Psoas muscle (tissue), 8 donors: ENCODE measurements at places on chromosomes 2 and 18.

GRCh38 chr18:5543773-5544389, at the start of gene EPB41L3:
EPB41L3 (minus strand) TSS chr18:5543997; CDS start chr18:5489183, 54,814 bp downstream.
- DNase-seq = peak; percentile 70

DNA sequence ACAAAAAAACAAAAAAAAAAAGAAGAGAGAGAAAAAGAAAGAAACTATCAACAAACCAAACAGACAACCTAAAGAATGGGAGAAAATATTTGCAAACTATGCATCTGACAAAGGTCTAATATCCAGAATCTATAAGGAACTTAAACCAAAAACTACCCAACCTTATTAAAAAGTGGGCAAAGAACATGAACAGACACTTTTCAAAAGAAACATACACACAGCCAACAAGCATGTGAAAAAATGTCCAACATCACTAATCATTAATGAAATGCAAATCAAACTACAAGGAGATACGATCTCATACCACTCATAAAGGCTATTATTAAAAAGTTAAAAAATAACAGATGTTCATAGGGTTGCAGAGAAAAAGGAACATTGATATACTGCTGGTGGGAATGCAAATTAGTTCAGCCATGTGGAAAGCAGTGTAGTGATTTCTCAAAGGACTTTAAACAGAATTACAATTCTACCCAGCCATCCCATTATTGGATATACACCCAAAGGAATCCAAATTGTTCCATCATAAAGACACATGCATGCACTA, 7.2 kb upstream of the POLE4 start:
- DNase-seq = no peak

GRCh38 chr2:171266102-171266501, 105.4 kb upstream of the TLK1 start:
- DNase-seq = no peak

DNA sequence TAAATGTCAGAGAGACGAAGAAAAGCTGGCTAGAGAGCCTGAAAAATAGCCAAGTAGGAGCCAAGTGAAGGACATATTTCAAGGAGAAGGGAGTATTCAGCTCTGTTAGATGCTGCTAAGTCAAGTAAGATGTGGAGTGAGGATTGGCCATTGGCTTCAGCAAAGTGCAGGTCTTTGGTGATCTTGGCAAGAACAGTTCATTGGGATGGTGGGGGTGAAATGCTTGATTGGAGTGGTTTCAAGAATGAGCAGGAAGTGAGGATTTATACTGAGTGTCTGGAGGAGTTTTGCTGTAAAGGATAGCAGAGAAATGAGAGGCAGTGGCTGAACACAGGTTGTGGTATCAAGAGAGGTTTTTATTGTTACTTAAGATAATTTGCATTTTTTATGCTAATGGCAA, 139.7 kb downstream of the PRPF40A start:
- no peak for DNase-seq

- DNase-seq = no peak
Observed at GRCh38 chr18:56937874-56938430, 208.9 kb upstream of the BOD1L2 start.

GRCh38 chr2:231554748-231555545, 24.7 kb upstream of the NMUR1 start:
- DNase-seq = peak; percentile 68

GRCh38 chr2:113260991-113261390, 17.7 kb downstream of the PAX8 start:
- DNase-seq = no peak

DNA sequence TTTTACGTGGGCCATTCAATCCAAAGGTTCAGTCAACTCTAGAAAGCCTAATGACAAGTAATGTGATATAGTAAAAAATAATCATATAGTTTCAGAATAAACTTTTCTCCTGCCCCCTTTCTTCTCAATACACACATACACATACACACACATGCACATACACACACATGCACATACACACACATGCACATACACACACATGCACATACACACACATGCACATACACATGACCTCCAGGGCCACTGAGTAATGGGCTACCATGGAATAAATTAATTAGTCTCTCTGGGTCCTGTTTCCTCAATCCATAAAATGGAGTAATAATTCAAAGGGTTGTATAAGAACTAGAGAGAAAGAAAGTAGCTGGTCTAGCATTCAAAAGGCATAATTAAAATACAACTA, 5.4 kb upstream of the TRIB2 start:
- no peak for DNase-seq

DNA sequence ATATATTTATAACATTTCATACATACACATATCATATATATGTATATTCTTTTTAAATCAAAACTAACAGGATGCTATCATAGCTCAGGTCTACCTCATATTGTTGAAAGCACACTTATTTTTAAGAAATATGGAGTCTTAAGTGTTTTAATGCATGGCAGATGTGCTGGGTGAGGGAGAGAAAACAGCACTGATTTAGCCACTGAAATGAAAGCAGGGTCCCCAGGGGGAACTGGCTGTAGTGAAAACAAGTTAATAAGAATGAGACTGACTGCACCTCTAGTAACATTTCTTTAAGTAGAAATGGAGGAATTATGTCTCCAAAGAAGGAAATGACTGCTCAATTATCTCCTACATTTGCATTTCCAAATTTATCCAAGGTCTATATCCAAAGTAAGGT, 857.8 kb downstream of the DCDC2C start:
- no peak for DNase-seq

GRCh38 chr2:236638707-236639106, 69.1 kb downstream of the ACKR3 start:
- no peak for DNase-seq

DNA sequence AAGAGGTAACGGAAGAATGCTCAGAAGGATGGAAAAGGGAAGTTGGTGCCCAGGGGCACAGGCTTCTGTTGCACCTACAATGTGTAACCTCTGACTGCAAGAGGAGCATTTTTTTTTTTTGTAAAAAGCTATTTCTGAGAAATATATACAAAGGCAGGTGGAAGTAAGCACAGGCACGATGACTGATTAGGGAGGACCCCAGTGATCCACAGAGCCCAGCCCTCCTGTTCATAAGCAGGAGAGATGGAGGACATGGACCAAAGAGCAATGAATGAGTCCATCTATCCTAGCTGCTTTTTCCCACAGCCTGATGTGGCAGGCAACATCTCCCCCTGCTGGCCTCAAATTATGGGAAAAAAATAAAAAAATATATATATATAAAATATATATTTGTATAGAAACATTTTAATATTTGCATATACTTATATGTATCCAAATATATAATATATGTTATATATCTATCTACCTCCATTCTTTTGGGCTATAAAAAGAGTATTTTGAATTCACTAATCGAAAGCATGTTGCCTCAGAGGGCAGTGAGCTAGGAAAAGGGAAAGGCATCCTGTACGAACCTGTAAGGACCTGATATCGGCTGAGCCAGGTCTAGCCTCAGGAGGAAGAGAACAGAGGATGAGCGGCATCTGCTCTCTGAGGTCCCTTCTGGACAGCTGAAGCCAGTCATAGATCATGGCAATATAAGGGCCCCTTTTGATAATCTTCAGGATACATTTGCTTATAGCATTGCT, 166.0 kb upstream of the STK17B start:
- no peak for DNase-seq

- DNase-seq = no peak
Observed at GRCh38 chr2:15307526-15307925, 253.6 kb downstream of the NBAS start.

DNA sequence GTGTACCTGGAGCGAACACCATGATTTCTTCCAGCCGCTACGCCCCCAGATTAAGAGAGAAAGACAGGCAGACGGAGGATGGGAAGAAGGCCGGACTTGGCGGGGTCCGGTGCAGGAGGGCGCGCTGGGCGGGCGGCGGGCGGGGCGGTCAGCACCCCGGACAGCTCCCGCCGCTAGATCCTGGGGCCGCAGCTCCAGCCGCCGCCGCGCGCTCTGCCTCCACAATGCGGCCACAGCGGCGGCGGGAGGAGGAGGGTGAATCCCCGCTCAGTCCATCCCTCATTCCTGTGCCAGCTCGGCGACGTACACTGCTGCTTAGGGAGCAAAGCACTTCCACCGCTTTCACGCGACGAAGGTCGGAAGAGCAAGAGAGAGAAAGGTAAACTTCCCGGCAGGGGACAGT, at the start of gene AKAIN1:
AKAIN1 (minus strand) TSS at position 226 of the 403 bp plus-strand sequence; CDS start at position 22, 204 bp downstream.
- no peak for DNase-seq

GRCh38 chr18:47870605-47871004, 59.9 kb downstream of the SMAD2 start:
- no peak for DNase-seq

GRCh38 chr2:3661149-3661660, 3.2 kb downstream of the ALLC start:
- no peak for DNase-seq

- no peak for DNase-seq
Observed at GRCh38 chr18:60676815-60677214, 304.2 kb upstream of the MC4R start.

- DNase-seq = no peak
Observed at GRCh38 chr2:4408321-4408720, 704.9 kb downstream of the DCDC2C start.

- DNase-seq = no peak
Observed at GRCh38 chr2:67131257-67131609, 265.9 kb upstream of the ETAA1 start.

- DNase-seq = no peak
Observed at GRCh38 chr2:62713837-62714236, 8.3 kb downstream of the EHBP1 start.

- no peak for DNase-seq
Observed at GRCh38 chr2:118148809-118149208, 60.5 kb downstream of the INSIG2 start.

DNA sequence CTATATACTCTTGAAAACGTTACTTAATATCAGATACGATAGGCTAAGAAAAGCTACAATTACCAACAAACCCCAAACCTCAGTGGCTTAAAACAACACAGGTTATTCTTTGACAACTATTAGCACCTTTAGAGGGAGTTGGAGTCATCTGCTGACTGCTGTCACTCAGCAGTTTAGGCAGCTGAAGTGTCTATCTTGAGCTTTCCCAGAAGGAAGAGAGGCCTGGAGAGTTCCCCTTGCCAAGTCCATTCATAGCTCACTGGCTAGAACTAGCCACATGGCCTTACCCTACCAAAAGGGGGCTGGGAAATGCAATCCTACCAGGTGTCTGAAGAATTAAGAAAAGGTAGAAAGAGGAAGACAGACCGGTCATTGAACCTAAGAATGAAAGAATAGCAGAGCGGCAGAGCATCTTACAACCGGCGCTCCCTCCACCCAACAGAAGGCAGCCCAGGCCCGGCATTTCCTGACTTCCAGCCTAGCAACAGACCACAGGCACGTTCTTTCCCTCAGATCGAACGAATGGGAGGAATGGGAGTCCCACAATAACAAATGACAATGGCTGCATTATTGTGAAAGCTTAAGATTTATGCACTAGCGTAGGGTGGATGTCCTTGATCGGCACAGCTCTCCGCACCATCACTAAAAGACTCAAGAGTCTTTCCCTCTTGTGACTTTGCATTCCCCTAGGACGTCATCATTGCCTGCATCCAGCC, 211.2 kb upstream of the CTAGE1 start:
- DNase-seq = no peak

- DNase-seq = no peak
Observed at GRCh38 chr2:170660409-170660808, 54.7 kb upstream of the SP5 start.

DNA sequence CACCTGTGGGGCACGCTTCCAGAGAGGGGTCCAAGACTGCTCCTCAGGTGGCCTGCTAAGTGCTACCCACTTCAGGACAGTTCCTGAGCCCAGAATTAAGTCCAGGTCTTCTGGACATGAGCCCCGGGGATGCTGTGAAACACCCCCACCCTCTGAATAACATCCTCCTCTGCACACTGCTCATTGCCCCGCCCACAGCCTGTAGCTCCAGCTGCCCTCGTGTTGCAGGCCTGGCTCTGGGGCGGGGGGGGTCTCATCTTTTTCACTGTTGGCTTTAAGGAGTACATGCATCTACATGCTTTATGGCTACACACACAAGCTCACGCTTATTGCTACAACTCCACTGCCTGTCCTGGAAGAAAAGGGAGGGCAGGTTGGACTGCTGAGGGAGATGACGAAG, 92.8 kb downstream of the PTGR3 start:
- DNase-seq = no peak
